ENCODE measurements at places on chromosomes 2 and 18. TPM values are rescaled to one million over a fixed set of nuclear protein-coding genes. Genes with fewer than 3 reads are reported as not detected.
A peak's percentile ranks its signal among the peaks of the same experiment; 100 is the strongest.

EPAS1 gene
- total RNA-seq, result 7.5 TPM

CDKL4 gene
- total RNA-seq, result 0.60 TPM

TMEM182 gene
- total RNA-seq, result 7.1 TPM

RESP18 gene
- not detected for total RNA-seq

GRCh38 chr2:196242131-196242620, 70.8 kb upstream of the STK17B start:
- H3K36me3 ChIP-seq, result peaks cover 14% of the 10 kb centered on the region
- no peaks in the 10 kb centered on the region for H3K27me3 ChIP-seq
- no peak for DNase-seq

GRCh38 chr18:10680271-10680596, 154.4 kb downstream of the NAPG start:
- no peak overlapping the region for H3K4me3 ChIP-seq
- H3K27ac ChIP-seq, result no peak overlapping the region
- no peak for DNase-seq
- peaks cover 17% of the 10 kb centered on the region for H3K36me3 ChIP-seq
- no peaks in the 10 kb centered on the region for H3K27me3 ChIP-seq

DNA sequence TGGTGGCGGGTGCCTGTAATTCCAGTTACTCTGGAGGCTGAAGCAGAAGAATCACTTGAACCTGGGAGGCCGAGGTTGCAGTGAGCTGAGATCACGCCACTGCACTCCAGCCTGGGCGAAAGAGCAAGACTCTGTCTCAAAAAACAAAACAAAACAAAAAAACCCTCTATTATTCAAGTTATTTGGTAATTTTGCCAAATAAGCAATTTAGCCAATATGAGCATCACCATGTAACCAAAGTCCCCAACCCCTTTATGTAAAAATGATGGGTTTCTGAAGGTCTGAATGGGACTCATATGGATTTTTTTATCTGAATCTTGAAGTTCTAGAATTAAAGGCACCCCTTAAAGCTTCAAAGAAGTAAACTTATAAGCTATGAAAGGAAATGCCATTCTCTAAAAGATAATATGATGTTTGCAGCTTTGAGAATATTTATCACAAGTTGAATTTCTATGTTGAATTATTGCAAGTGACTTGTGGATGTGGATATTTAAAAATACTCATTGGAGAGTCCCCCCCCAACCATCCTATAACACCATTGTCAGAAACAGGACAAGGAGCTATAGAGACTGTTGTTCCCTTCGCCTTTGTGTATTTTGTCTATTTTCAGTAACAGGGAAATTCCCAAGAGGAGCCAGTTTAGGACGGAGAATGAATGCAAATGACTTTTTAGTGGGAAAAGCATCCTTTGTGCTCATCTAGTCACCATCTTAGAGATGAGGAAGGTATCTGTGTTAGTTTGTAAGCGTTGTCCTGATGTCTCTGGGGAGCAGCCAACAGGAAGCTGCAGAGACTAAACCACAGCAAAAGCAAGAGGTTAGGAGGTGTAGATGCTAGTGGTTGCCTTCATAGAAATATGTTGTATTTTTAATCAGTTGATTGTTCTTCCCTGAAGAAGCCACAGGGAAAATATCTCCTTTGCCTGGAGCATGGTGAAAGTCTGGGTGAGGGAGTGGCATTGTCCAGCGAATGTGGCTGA, 68.3 kb downstream of the TET3 start:
- peaks cover 48% of the 10 kb centered on the region for H3K4me1 ChIP-seq
- no peaks in the 10 kb centered on the region for H3K27me3 ChIP-seq
- peaks cover 8% of the 10 kb centered on the region for H3K36me3 ChIP-seq
- no peak for DNase-seq
- H3K4me3 ChIP-seq, result no peak overlapping the region

DNA sequence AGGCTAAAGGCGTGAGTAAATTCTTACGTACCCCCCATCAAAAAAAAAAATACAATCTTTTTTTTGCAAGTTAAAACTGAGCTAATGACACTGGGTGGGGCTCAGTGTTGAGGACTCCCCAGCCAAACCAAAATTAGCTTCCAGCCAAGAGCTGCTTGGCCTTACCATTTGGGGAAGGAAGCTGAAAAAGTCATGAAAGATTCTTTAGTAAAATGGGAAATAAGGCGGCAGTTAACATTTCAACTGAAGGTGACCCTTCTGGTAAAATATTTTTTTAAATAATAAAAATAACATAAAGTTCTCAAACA, 16.4 kb downstream of the SMAD7 start:
- H3K27me3 ChIP-seq, result no peaks in the 10 kb centered on the region
- peaks cover 4% of the 10 kb centered on the region for H3K36me3 ChIP-seq
- H3K4me1 ChIP-seq, result peaks cover 95% of the 10 kb centered on the region
- no peak for DNase-seq
- H3K4me3 ChIP-seq, result no peak overlapping the region

GRCh38 chr18:59101830-59102414, 37.8 kb upstream of the SEC11C start:
- H3K4me1 ChIP-seq, result no peaks in the 10 kb centered on the region
- H3K4me3 ChIP-seq, result no peak overlapping the region
- no peak overlapping the region for H3K27ac ChIP-seq
- peaks cover 64% of the 10 kb centered on the region for H3K27me3 ChIP-seq
- no peaks in the 10 kb centered on the region for H3K36me3 ChIP-seq

DNA sequence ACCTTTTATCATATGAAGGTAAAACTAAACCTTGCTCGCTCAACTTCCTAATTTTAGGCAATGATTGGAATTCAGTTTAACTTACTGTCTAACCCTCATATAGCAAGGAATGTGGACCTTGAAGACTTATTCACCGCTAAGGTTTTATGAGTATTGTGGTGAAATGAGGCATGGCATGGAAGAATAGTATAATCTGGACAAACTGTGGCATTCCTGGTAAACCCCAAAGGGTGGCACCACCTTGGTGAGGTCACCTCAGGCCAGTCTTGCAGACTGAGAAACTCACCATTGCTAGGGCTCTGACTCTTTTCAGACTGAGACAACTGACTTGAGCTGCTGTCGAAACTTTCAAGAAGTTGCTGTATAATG, 51.1 kb upstream of the EHBP1 start:
- peaks cover 4% of the 10 kb centered on the region for H3K4me1 ChIP-seq
- H3K36me3 ChIP-seq, result no peaks in the 10 kb centered on the region
- DNase-seq, result no peak
- H3K4me3 ChIP-seq, result no peak overlapping the region
- no peak overlapping the region for H3K27ac ChIP-seq
- no peaks in the 10 kb centered on the region for H3K27me3 ChIP-seq

DNA sequence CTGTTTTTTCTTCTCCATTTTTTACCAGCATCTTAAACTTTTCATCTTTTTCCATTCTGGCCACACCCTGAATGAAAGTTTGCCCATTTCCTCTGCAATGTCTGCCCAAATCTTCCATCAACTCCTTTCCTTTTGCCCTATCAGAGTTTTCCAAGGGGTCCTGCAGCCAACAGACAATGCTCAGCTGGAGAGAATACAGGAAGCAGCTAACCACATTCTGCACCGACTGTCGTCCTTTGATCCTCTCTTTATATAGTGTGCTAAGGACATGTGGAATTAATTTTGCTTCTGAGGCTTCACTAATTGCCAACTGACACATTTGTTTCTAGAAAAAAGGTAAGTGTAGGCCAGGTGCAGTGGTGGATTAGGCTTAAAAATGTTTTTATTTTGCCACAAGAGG, 50.5 kb upstream of the DLX2 start:
- no peak overlapping the region for H3K4me3 ChIP-seq
- peaks cover 5% of the 10 kb centered on the region for H3K27me3 ChIP-seq
- DNase-seq, result no peak
- no peak overlapping the region for H3K27ac ChIP-seq
- H3K4me1 ChIP-seq, result no peaks in the 10 kb centered on the region

DNA sequence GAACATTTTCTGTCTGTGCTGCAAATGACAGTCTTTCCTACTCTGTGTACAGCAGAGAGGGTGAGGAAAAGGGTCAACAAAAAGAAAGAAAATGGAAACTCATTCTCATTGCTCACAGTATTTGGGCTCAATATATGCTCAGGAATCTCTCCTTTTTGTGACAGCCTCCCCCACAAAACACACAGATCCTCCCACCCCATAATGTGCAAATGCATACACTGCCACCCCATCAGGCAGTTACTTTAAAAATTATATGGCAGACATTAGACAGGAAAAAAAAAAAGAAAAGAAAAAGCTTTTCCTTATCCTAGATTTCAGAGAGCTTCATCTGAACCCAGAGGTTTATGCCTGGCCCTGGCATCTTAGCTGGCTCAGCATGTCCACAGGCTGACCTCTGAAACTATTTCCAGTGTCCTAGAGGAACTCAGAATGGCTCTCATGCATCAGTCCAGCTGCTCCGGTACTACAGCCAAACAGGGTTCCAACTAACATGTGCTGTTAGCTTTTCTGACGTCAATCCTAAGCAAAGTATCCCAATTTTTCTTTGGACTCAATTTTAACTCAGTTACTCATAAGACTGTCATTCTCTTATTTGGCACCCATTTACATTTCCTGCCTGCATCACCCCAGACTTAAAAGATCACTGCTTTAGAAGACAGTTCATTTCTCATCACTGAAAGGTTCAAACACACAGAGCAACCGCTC, 105.9 kb downstream of the RBMS1 start:
- H3K27ac ChIP-seq, result peak overlapping the region; percentile 58
- peaks cover 33% of the 10 kb centered on the region for H3K4me1 ChIP-seq
- no peaks in the 10 kb centered on the region for H3K27me3 ChIP-seq
- H3K4me3 ChIP-seq, result no peak overlapping the region
- no peak for DNase-seq

DNA sequence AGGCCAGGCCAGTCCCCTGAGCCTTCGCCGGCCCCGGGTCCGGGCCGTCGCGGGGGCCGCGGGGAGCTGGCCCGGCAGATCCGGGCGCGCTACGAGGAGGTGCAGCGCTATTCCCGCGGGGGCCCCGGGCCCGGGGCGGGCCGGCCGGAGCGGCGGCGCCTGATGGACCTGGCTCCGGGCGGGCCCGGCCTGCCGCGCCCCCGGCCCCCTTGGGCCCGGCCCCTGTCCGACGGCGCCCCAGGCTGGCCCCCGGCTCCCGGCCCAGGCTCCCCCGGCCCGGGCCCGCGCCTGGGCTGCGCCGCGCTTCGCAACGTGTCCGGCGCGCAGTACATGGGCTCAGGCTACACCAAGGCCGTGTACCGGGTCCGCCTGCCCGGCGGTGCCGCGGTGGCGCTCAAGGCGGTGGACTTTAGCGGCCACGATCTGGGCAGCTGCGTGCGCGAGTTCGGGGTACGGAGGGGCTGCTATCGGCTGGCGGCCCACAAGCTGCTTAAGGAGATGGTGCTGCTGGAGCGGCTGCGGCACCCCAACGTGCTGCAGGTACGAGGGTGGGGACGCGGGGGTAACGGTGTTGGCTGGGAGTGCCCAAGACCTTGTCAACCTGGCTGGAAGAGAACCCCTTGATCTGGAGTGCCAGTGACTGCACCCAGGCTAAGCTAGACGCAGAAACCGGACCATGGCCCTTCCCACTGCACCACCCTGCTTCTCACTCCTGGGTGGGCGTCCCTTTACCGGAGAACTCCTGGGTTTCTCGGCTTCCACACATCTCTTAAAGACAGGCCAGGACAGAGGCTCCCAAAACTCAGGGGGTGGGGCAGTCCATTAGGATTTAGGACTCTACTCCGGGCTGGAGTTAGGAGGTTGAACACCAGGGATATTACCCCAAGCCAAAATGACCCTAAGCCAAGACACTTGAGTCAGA, 739 bp downstream of the PKDCC start:
- no peak for DNase-seq
- peaks cover 2% of the 10 kb centered on the region for H3K36me3 ChIP-seq
- H3K27ac ChIP-seq, result peak overlapping the region; percentile 61
- peaks cover 72% of the 10 kb centered on the region for H3K4me1 ChIP-seq

DNA sequence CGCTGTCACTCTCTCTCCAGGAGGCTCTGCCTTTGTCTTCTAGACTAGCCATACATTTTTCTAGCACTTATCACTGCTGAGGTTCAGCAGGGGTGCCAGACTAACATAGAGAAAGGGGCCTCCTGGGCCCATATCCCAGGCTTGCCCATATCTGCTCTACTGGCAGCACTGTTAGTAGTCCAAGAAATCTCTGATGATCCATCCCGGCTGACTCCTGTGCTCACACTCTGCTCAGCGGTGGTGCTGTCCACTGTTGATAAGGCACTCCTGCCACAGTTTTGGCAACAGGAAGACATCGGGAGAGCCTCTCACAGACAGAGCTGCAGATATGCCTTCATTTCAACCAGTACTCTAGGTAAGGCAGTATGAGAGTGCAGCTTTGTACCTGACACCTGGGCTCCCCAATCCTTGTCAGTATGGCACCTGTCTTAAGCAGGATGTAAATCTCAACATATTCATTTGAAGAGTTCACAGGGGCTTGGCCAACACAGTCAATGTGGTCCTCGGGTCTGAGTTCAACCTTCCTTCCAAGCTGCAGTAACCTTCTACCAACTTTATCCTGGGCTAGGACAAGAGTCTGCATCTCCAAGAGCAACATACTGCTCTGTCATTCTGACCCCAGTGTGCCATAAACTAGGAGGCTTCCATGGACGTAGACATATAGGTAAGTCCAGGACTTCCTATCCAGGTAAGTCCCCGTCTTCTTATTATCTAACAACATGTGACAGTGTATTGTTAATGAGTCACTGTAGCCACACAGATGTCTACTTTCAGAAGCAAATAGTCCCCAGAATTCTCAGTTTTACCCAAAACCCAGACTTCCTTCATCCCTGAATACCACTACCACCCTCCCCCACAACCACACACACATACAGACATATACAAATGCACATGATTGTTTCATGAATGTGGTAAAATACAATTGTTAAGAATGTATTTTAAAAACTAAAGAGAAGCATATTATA, 16.2 kb downstream of the KLF7 start:
- H3K4me1 ChIP-seq, result peaks cover 33% of the 10 kb centered on the region
- DNase-seq, result no peak
- no peak overlapping the region for H3K4me3 ChIP-seq
- no peak overlapping the region for H3K27ac ChIP-seq
- no peaks in the 10 kb centered on the region for H3K36me3 ChIP-seq

DNA sequence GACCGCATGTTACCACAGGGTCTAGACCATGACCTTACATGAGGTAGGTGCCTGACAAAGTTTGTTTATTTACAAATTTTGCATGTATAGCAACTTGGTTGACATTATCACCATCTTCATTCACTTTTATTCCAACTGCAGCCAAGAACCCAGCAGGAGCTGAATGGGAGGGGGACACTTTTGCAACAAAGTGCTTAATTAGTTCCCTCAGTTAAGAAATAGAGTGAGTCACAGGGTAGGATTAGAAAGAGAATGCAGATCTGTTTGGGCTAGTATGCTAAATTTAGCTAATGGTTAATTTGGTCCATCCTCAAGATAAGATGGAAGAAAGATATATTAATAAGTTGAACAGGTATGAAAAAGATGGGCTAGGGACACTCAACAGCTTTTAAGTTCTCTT, 678.9 kb downstream of the ARHGAP15 start:
- H3K4me3 ChIP-seq, result no peak overlapping the region
- no peak for DNase-seq
- H3K4me1 ChIP-seq, result peaks cover 13% of the 10 kb centered on the region
- no peaks in the 10 kb centered on the region for H3K36me3 ChIP-seq

DNA sequence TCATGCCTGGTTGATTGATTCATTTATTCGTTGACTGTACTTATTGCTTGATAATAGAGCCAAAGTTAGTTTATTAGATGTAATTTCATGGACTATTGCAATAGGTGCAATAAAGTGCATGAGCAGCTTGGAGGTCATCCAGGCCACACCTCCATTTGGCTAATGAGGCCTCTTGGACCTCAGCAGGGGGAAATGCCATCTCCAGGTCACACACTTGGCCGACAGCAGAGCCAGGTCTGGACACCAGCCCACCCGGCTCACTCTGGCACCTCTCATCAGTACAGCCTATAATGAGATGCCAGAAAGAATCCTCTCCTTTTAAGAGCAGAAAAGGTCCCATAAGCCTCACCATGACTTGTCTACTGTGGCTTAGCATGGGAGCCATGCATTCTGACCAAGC, 71.2 kb upstream of the AFF3 start:
- peaks cover 8% of the 10 kb centered on the region for H3K4me1 ChIP-seq
- H3K36me3 ChIP-seq, result no peaks in the 10 kb centered on the region
- no peak overlapping the region for H3K27ac ChIP-seq
- H3K27me3 ChIP-seq, result peaks cover 8% of the 10 kb centered on the region
- no peak for DNase-seq

Data from mesothelial cell of epicardium (in vitro differentiated cells).